ENCODE measurements at places on chromosomes 3 and 15. TPM values are rescaled to one million over a fixed set of nuclear protein-coding genes. Genes with fewer than 3 reads are reported as not detected.

The KBTBD12 gene
- total RNA-seq: not detected

- H3K4me1 ChIP-seq: peaks cover 69% of the 10 kb centered on the region
- peak overlapping the region; percentile 90 for H3K27ac ChIP-seq
- peak; percentile 83 for DNase-seq
- H3K27me3 ChIP-seq: no peaks in the 10 kb centered on the region
Measured at GRCh38 chr3:196632046-196632751, 7.3 kb upstream of the NRROS start.

- no peaks in the 10 kb centered on the region for H3K4me1 ChIP-seq
- DNase-seq: no peak
- H3K4me3 ChIP-seq: no peak overlapping the region
Measured at GRCh38 chr3:156174229-156174847, 54.0 kb downstream of the KCNAB1 start.

DNA sequence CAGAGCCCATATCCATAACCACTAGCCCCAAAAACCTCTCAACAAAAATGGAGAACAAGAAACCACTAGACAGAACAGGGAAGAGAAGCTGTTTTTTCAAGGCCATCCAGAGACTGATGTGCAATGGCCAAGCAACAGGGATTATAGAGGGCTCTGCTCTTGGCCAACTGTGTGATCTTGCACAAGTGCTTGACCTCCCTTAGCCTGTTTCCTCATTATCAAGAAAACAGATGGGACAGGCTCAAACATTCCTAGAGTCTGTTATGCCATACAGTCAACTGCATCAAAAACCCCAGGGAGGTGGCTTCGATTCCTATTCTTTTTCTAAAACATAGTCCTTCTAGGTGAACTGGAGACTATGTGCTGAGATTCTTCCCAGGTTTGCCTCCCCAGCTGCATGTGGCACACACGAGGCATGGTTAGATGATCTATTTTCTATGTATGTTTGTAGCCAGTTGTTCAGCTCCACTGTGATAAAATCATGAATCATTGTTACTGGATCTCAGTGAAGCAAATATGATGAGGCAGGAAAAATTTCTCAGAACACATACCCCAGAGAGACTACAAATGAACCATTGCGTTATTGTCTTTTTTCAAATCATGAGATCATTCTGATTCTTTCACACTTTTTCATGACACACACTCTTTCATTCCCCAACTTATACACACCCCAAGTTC, 132.9 kb upstream of the TGFBR2 start:
- no peaks in the 10 kb centered on the region for H3K27me3 ChIP-seq
- DNase-seq: no peak
- no peak overlapping the region for H3K4me3 ChIP-seq
- no peak overlapping the region for H3K27ac ChIP-seq

GRCh38 chr3:52518723-52519444, 14.8 kb downstream of the NT5DC2 start:
- no peaks in the 10 kb centered on the region for H3K4me1 ChIP-seq
- H3K36me3 ChIP-seq: no peaks in the 10 kb centered on the region
- no peaks in the 10 kb centered on the region for H3K27me3 ChIP-seq
- no peak for DNase-seq

GRCh38 chr15:67024314-67024997, 40.9 kb upstream of the SMAD3 start:
- H3K27ac ChIP-seq: no peak overlapping the region
- H3K36me3 ChIP-seq: no peaks in the 10 kb centered on the region
- DNase-seq: peak; percentile 19
- no peaks in the 10 kb centered on the region for H3K27me3 ChIP-seq
- H3K4me1 ChIP-seq: no peaks in the 10 kb centered on the region
- no peak overlapping the region for H3K4me3 ChIP-seq

DNA sequence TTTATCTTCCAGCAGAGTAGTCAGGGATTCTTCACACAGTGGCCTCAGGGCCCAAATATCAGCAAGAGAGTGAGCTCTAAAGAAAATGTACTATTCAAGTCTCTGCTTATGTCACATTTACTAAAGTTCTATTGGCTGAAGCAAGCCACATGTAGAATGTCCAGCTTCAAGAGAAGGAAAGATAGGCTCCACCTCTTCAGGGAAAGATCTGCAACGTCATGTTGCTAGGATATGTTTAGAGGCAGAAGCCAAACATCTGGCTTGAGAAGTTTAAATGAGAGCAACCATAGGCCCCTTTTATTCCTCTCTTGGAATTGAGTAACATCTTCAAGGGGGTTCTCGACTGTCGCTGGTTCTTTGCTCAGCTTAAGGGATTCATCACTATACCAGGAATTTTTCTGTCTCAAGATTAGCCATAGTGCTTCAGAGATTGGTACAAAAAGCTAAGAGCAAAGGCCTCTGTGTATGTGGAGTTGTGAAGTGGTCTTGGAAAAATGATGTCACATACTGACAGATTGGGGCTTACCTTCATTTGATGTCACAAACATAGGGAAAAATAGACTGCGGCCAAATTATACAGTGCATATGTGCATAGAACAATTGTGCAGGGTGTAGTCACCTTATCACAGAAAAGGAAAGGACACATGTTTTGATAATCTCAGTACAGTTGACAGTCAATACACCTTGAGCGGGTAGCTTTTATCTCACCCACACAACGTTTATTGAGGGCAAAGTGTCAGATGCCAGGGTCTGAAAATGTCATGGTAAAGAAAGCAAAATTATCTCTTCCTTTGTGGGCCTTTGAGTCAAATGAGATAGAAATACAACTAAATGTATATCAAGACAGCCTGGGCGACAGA, 11.3 kb upstream of the THRB start:
- H3K27ac ChIP-seq: no peak overlapping the region
- H3K27me3 ChIP-seq: no peaks in the 10 kb centered on the region
- DNase-seq: no peak
- no peaks in the 10 kb centered on the region for H3K4me1 ChIP-seq
- H3K36me3 ChIP-seq: no peaks in the 10 kb centered on the region
